ENCODE measurements at places on chromosomes 1 and 21.

DNA sequence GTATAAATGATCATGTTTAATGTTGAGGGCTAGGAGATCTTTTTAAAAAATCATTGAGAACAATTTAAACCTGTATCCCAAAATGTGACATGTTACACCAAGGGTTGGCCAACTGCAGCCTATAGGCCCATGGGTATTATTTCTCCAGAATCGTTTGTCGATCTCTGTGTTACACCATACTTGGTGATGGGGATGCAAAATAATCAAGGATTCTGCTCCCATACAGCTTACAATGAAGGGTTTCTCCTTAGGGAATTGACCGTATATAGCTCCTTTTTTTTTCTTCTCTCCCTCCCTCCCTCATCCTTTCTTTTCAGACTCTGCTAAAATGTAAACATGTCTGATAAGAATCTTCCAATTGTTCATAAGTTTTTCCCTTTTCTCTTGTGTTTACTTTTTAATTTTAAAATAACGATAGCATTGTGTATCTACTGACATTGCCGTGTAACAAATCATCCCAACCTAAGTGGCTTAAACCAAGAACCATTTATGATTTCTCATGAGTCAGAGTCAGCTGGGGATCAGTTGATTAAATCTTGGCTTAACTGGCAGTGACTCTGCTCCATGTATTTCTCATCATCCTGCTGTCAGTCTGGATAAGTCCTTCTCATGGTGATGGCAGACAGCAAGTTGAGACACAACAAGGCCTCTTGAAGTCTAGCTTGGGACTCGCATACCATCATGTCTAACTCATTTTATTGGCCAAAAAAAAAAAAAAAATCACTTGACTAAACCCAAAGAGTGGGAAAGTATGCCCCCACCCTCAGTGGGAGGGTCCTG is 48.0 kb downstream of the MARK1 start:
- DNase-seq: no peak

- no peak for DNase-seq
These were observed 86.3 kb downstream of the PRDM16 start for GRCh38 chr1:3155056-3155925.

DNA sequence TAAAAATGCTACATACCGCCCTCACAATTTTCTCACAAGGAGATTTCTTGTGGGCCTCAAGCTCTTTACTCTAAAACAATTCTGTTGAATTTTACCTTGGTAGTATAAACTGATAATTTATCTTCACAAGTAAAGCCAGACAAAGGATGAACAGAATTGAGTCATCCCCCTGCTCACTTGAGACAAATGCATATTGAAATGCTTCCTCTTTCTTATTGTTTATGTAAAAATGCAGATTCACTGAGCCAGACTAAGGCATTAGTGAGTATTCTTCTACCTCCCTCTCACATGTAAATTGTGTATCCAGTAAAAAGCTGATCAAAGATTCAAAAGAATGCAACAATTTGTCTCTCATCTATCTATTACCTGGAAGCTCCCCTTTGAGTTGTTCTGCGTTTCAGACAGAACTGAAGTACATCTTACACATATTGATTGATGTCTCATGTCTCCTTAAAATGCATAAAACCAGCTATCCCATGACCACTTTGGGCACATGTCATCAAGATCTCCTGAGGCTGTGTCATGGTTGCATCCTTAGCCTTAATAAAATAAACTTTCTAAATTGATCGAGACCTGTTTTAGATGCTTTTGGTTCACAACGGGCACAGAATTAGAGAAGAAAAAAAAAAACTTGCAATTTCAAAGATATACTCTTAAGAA is 743.1 kb upstream of the B3GALT2 start:
- no peak for DNase-seq

DNA sequence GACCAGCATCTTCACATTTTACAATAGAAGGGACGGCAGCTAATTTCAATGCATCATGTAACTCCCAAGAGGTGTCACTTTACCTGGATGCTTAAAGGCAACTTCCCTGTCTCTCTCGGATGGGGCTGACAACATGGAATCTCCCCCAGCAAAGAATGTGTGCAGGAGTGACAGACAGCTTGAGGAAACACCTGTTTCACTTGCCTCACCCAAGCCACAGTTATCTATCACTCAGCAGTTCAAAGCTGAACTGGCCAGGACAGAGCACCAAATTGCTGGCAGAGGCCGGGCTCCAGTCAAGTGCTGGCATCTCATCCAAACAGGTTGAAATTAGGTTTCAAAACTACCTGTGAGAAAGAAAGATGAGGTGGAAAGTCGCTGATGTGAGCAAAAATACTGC is 538.0 kb upstream of the PLXNA2 start:
- no peak for DNase-seq

DNA sequence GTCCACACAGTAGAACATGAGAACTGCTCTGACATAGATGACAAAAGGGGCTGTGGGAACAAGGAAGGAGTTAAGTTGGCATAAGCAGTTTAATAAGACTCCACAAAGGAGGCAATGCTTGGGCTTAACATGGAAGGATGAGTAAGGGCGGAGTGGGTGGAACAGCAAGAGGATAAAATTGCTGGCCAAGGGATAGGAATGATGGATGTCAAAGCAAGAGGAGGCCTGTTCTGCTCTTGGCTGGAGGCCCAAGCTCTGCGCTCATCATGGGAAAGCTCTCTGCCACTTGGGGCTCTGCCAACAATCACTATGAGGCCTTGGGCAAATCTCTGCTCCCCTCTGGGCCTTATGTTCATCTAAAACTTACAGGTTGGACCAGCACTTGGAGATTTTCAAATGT is 98.3 kb upstream of the CAMK1G start:
- no peak for DNase-seq

GRCh38 chr1:230077011-230077410 is 10.0 kb downstream of the GALNT2 start:
- DNase-seq: no peak

DNA sequence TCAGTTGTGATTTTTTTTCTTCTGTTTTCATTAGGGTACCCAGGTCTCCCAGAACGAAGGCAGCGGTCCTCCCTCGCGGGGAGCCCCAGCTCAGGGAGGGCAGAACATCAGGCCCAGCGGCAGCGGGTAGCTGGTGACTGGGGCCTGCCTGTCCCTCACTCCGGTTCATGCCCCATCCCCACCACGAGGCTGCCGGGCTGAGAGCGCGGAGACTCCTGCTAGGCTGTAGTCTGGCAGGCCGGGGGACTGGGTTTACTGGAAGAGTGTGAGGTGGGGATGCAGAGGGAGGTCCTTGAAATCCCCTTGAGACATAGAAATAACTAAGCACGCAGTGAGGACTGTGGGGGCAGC is 10.5 kb downstream of the BRINP2 start:
- DNase-seq: no peak

GRCh38 chr1:181711820-181712219 is 228.5 kb downstream of the CACNA1E start:
- no peak for DNase-seq

GRCh38 chr1:50661626-50662025 is 238.4 kb upstream of the DMRTA2 start:
- no peak for DNase-seq

GRCh38 chr1:201749059-201749690 is 79.8 kb upstream of the IPO9 start:
- DNase-seq: no peak

- DNase-seq: no peak
These were observed 1.8 kb downstream of the SFT2D2 start for GRCh38 chr1:168227620-168228019.

DNA sequence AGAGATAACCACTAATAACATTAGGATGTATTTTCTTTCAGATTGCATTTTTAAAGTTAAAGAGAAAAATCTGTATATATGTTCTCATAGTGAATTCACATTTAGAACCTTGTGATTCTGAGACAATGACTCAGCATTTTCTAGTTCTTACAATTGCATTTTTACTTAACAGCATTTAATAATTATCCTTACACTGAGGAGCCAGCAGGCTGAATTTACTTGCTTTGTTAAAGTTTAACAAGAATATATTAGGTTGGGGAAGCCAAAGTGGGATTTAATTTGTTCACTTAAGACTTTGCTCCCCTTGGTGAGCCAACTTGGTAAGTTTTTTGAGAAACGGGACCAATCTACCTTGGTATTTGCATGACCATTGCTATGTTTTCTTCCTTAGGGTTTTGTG is 4.5 kb downstream of the PATJ start:
- peak; percentile 10 for DNase-seq

DNA sequence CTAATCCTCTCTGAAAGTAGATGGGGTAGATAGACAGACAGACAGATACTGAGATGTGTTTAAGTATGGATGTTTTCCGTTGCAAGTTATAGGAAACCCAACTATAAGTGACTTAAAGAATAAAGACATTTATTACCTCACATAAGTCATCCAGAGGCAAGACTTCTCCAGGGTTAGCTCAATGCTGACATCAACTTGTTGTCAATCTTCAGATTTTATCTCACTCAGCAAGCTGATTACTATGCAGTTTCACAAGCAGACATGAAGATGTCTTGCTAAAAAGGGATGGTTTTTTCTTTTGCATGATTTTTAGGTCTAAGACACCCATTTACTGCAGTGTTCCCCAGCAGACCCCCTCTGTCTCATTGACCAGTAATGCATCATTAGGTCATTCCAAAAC is 30.7 kb upstream of the ZNF362 start:
- no peak for DNase-seq

GRCh38 chr1:14848203-14848602 is 249.7 kb downstream of the KAZN start:
- DNase-seq: no peak

GRCh38 chr1:158274797-158275196 is 14.9 kb upstream of the CD1C start:
- DNase-seq: no peak

- no peak for DNase-seq
These were observed 28.8 kb upstream of the CCDC181 start for GRCh38 chr1:169456029-169456428.

GRCh38 chr1:24551960-24552571 is 3.8 kb upstream of the NCMAP start:
- DNase-seq: no peak

GRCh38 chr1:201739492-201740085 is 89.4 kb upstream of the IPO9 start:
- no peak for DNase-seq

GRCh38 chr21:45938811-45939520 is 42.6 kb upstream of the COL6A1 start:
- no peak for DNase-seq

- DNase-seq: peak; percentile 74
These were observed 43.0 kb downstream of the PLXNA2 start for GRCh38 chr1:208201229-208201628.

- no peak for DNase-seq
These were observed 133.3 kb downstream of the NPHP4 start for GRCh38 chr1:5858844-5859407.

DNA sequence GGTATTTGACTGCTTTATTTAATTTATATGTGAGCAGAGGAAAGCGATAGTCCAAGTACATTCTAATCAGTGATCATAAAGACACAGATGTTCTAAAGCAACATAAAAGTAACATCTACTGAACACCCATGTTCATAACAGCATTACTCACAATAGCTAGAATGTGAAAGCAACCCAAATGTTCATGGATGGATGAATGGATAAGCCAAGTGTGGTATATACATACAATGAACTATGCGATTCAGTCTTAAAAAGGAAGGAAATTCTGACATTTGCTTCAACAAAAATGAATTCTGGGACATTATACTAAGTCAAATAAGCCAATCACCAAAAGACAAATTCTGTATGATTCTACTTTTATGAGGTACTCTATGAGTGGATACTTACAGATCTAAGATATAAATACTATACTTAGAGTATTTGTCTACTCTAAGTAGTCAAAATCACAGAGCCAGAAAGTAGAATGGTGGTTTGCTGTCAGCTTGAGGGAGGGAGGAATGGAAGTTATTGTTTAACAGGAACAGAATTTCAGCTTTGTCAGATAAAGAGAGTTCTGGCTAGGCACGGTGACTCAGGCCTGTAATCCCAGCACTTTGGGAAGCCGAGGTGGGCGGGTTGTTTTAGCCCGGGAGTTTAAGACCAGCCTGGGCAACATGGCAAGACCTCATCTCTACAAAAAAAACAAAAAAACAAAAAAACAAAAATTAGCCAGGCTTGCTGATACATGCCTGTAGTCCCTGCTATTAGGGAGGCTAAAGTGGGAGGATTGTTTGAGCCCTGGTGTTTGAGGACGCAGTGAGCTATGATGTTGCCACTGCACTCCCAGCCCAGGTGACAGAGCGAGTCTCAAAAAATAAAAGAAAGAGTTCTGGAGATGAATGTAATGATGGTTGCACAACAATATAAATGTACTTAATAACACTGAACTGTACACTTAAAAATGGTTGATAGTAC is 79.7 kb upstream of the ARHGAP29 start:
- DNase-seq: no peak

DNA sequence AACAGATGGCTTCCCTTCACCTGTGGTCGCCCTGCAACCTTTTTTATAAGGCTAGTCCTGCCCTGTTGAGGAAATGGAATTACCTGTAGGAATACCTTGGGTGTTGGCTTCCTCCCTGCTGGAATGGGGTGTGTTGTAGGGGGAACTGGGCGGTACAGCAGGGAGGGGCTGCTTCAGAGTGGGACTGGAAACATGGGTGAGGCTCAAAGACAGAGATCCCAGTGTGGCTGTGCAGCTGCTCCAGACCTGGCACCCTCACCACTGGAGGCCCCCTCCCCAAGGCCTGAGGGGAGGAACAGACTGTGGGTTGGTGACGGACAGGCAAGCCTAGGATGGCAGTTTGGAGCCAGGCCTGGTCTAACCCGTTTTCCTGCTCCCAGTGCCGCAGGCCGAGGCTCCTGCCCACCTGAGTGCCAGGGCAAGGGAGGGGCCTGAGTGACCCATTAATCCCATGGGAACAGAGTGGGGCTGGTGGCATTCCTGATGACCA is 4.5 kb downstream of the EFNA3 start:
- no peak for DNase-seq

DNA sequence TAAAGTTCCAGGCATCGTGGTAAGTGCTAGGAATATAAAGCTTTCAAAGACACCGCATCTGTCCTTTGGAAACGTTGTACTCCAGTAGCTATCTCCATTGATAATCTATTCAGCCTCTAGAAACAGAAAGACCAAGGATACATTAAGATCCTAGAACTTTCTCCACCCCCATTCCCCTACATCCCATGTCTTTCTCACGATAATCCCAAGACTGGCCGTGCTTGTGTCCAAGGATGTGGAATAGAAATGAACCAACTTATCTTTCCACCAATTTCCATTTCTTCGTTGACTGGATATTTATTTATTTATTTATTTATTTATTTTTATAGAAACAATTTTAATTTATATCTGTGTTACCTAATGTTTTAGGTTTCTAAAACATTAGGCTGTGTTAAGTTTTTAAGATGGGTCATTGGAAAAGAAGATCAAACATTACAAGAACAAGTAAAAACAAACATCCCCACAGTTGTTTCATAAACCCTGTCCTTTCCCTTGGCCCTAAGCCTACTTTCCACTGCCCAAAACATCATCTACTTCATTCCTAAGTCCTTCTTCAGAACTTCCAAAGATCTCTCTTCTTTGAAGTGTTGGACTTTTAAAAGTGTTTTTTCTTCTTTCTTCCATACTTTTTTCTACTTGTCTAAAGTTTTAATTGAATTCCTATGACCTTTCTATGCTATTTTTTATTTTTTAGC is 39.7 kb downstream of the LRRC8C start:
- DNase-seq: no peak

GRCh38 chr1:66777831-66778230 is 23.2 kb downstream of the INSL5 start:
- DNase-seq: no peak

GRCh38 chr1:26848941-26849774 is 13.8 kb upstream of the SFN start:
- peak; percentile 79 for DNase-seq
